ENCODE measurements at places on chromosomes 16 and 17.
A peak's percentile ranks its signal among the peaks of the same experiment; 100 is the strongest.

DNA sequence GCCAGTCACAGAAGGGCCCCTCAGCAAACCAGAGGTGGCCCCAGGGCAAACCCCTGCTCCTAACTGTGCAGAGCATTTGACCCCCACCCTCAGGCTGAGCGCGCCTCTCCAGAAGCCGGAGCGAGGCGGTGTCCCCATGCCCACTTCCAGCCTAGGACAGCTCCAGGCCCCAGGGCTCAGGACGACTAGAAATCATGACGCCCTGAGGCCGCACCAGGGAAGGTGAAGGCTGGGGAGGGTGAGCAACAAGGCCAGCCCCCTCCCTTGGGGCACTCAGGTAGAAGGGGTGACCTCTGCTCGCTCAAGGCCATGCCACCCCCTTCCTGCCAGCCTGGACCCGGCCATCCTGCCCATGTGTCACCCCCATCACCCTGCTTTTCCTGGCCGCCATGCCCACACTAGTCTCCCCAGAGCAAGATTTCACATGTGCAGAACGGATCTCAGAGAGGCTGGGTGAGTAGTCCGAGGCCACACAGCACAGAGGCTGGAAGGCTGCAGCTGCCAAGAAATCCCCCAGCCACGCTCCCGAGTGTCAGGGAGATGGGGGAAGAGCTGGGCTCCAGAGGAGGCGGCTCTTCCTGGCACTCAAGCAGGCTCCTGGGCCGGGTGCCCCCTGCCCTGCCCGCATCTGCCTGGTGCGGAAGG, 2.1 kb upstream of the PVALEF start:
- DNase-seq, result no peak

DNA sequence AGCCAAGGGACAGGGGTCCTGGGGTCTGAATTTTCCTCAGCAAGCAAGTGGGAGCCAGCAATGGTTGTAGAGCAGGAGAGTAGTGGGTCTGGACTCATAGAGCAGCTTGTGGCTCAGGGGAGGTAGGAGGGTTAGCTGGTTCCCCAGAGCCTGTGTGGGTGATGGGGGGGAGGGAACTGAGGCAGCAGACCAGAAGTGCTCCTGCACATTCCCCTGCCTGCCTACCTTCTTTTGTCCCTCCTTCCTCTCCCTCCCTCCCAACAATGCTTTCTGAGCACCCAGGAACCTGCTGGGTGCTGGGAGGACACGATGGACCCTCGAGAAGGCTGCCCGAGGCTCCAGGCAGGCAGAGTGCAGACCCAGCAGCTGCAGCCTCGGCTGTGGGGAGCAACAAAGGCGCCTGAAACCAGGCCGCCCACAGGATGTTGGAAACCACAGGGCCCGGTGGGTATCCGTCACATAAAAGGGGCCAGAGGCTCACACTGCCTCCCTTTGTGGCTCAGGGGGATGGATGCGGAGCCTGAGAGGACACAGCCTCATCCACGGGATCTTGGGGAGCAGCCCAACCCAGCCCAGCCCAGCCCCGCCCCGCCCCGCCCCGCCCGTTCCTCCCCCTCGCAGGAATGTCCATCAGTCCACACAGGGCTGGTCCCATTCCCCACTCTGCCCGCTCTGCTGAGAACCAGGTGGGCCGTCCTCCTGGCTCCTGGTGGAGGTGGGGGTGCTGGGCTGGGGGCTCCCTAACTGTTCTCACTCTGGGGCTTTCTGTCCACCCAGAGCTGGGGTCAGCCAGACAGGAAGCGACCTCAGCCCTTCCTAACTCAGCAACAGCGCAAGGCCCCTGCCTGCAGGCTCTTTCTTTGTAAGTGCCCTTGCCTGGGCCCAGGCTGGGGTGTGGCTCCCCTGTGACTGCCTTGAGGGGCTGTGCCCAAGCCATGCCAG, 1.7 kb upstream of the NLRC3 start:
- peak; percentile 46 for DNase-seq

DNA sequence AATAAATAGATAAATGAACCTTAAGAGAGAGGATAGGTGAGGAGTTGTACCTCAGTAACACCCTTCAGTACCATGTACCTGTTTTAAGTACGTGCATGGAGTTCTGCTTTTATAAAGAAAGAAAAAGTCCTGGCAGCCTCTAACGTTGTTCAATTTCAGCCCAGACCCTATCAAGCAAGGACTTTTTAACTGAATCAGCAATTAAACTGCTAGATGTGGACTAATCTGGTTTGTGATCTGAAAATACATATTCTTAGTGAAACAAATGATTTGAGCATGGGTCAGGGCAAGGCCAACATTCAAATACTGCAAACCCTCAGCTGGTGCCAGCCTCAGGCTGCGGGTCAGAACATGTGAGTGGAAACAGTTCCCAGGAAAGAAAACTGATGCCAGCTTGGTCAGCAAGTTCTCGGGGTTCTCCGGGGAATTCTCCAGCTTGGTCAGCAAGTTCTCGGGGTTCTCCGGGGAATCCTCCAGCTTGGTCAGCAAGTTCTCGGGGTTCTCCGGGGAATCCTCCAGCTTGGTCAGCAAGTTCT, 84.5 kb downstream of the MRM3 start:
- DNase-seq, result no peak

- DNase-seq, result no peak
These were observed 313.6 kb downstream of the SNX29 start for GRCh38 chr16:12290165-12290564.

DNA sequence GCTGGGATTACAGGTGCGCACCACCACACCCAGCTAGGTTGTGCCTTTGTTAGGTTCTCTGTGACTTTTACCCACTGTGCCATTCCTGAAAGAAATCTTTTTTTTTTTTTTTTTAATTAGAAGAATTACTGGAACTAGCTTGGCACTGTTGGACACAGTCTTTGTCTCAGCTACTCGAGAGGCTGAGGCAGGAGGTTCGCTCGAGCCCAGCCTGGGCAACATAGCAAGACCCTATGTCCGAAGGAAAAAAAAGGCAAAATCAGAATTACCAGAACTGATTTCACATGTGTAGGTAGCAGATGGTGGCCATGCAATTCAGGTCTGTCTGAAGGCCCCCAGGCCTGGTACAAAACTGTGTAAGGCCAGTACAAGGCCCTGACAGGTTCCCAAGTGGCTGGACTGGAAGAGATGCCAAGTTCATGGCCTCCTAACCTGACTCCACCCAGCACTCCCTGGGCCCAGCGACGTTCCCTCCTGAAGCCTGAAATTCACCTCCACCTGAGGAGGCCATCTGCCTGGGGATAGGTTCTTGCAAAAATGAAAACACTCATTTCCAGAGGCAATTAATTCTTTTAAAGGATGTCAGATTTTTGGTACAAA, 23.0 kb downstream of the CARHSP1 start:
- DNase-seq, result no peak

DNA sequence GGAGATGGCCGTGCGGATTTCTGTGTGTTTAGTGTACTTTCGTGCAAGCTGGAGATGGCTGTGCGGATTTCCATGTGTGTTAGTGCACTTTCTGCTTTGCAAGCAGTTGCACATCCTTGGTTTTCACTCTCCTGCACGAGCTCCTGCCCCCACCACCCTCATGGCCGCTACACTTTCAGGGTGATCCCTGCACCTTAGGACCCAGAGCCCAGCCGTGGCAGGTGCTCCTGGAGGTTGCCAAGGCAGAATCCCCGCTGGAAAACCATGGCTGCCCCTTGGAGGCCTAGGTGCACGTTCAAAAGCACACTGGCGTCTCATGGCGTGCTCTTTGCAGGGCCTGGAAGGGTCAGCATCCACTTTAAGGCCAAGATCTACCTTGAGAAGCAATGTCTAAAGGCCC, 311.0 kb upstream of the TNRC6C start:
- no peak for DNase-seq

DNA sequence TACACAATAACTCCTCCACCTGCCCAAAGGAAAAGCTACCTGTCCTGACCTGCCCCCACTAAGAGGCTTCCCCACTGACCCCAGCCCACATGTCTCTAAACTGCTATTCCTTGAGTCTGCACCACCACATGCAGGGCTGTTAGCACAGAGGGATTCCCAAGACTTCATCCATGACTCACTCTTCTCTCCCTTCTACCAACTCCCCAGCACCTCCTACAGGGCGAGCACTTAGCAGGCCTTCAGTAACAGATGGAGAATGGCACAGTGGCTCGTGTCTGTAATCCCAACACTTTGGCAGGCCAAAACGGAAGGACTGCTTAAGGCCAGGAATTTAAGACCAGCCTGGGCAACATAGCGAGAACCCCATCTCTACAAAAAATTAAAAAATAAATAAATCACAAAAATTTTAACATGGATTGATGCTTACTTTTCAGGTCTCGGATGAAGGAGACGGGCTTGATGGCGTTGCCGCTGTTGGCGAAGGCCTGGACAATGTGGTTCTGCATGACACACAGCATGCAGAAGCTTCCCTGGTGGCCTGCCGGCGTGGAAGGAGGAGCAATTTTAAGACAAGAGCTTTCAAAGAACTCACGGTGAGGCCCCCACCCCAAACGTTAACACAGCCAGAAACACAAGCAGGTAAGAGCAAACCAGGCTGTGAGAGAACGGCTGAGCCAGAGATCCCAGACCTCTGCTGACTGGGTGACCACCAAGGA, 12.0 kb downstream of the USP36 start:
- peak; percentile 76 for DNase-seq

- DNase-seq, result no peak
These were observed 12.0 kb downstream of the C17orf113 start for GRCh38 chr17:42038221-42038973.

Data from AG08395 (cell line).